ENCODE measurements at places on chromosomes 5 and 9.

DNA sequence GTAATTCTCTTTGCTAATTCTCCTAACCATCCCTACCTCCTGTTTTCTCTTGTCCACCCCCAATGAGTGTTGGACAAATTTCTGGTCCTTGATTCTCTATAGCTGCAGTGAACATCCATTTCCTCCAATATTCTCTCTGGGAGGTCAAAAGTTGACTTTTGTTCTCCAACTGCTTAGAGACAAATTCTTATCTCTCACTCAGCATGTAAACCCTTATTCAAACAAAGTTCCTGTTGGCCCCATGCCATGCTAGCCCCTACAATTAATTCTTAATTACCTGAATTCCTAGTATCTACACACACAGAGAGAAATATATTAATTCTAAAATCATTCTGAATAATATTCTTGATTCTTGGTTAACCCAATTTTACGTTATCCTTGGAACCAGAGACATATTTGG lies 472.9 kb upstream of the ACTBL2 start:
- DNase-seq, result no peak

GRCh38 chr9:27527702-27528075 lies 1.9 kb downstream of the MOB3B start:
- no peak for DNase-seq

DNA sequence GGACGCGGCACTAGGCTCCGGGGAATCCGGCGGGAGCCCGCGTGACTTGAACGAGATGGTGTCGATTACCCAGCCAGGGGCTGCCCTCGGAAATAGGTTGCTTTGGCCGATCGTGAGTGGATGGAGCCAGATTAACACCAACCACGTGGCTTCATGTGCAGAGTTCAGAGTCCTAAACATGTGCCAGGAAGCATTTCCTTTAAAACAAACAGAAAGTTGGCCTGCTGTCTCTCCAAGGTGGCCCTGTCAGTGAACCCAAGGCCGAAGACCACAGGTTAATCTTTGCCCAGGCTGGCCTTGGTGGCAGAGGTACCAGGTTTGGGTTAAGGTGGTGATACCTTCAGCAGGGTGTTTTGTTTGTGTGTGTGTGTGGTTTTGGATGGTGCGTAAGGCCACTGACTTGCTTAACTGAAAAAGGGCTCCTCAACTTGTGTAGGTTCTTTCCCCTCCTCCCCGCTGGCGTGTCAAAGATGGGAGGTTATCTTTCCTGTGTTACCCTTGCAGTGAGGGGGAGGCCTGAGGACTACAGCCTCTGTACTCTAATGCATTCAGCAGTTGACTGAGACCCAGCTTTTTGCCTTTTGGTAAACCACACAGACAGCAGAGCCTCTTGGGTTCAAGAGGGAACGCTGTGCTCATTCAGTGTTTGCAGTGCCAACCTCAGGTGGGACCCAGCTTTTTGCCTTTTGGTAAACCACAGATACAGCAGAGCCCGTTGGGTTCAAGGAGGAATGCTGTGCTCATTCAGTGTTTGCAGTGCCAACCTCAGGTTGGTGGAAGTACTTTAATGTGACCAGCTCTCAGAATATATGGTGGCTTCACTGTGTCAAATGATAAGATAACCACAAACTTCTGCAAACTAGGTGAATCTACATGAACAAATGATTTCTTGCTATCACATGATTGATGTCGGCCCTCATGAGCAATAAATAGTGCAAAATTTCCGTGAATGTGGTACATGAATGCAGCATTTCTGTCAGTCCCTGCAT lies 1.4 kb downstream of the IQGAP2 start:
- DNase-seq, result no peak

DNA sequence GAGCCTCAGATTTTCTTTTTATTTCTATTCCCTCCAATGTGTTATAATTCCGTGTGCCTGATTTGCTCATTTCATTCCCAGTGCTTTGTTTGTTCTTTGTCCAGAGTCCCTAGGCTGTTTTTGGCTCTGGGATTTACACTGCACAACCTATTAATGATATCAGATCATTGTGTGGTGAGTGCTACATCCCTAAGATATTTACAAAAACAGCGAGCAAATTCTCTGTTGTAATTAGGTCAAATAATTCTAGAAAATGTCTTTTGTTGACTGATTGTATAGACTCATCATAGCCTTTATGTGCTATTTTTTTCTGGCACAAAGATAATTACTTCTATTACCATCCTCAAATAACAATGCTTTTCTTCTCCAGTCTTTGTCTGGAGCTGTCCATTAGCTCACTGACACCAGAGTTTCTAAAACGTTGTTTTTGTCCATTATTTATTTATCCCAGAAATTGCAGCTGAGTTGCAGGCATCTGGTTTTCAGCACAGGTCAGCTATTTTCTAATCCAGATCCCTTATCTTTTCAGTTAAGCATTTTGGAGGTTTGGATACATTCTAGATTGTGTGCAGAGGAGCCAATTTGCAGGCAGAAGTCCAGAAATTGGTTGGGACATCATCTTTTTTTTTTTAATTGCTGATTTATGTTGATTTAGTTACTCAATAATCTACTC lies 379.9 kb upstream of the DMAC1 start:
- no peak for DNase-seq

DNA sequence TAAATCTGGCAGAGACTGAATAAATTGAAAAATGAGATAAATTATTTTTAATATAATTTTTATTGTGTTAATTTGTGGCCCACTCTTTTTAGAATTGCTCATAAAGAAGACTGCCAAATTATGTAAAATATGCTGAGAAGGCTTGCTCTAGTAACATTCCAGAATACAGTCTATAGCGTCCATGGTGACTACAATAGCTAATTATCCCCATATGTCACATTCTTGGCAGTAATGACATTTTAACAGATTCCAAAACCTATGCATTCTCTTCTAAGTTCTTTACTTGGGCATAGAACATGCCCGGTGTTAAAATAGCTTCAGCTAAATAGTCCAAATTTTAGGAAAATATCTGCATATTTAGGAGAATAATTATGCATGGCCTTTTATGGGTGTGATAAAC lies 697.0 kb upstream of the SEMA6A start:
- DNase-seq, result no peak

DNA sequence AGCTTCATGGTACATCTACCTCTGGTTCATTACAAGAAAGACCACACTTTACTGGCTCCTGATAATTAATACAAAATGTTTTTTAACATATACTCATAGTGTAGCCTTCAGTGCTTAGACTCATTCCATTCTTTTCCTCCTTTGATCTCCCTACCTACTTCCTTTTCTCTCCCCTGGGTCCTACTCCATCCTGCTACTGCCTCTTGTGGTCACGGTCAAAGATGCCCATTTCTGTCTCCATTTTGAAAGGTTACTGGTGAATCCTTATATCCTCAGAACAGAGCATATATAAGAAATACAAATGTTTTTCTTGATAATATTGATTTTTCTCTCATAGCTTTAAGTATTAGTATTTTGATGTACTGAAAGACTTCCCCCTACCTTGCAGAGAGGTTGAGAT lies 375.9 kb downstream of the ARRDC3 start:
- DNase-seq, result no peak

DNA sequence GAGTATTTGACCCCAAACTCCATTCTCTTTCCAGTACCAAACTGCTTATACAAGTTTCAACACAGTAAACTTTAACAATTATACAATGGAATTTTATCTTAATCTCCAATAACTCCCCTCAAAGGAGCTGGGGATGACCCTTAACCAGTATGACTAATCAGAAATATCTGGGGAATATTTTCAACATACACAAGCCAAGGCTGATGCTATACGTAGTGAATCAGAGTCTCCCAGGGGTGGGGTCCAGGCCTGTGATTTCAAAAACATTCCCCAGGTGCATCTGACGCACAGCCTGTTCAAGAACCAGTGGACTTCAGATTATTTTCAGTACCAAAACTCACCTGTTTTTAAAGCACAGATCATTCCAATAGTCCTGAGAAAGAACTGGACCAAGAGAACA lies 11.8 kb upstream of the SEMA5A start:
- no peak for DNase-seq

GRCh38 chr5:126449751-126450271 lies 26.6 kb downstream of the GRAMD2B start:
- DNase-seq, result no peak

GRCh38 chr9:122383992-122384461 lies 13.2 kb downstream of the PTGS1 start:
- DNase-seq, result no peak

DNA sequence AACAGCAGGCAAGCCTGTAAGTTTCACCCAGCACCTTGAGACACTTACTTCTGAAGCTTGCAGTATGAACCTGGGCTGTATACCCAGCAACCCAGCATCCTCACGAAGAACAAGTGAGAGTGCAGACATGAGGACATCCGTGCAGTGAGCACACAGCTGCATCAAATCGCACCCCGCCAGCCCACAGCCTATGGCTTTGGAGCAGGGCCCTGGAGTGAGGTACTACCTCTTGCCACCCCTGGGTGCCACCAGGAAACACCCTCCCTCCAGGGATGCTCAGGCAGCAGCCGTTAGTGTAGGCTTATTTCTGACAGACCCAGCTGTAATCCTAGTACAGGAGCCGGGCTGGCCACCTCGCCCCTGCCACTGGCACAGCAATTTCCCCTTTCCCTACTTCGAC lies 81.4 kb downstream of the ATPSCKMT start:
- DNase-seq, result no peak

DNA sequence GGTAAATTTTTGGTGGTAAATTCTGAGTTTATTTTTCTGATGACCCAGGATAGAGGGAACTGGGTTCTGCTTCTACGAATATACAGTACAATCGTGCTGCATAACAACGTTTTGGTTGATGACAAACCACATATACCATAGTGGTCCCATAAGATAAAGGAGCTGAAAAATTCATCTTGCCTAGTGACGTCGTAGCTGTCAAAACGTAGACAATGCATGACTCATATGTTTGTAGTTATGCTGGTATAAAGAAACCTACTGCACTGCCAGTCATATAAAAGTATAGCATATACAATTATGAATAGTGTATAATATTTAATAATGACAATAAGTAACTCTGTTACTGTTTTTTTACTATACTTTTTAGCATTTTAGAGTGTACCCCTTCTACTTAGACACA lies 244.0 kb downstream of the GAS1 start:
- DNase-seq, result no peak

- DNase-seq, result no peak
These were observed 7.3 kb downstream of the PCDH1 start for GRCh38 chr5:141870871-141871270.

- peak; percentile 69 for DNase-seq
These were observed 547 bp downstream of the NIPBL start for GRCh38 chr5:36876965-36877666.

- no peak for DNase-seq
These were observed 145.8 kb downstream of the BARX1 start for GRCh38 chr9:93809204-93809940.

DNA sequence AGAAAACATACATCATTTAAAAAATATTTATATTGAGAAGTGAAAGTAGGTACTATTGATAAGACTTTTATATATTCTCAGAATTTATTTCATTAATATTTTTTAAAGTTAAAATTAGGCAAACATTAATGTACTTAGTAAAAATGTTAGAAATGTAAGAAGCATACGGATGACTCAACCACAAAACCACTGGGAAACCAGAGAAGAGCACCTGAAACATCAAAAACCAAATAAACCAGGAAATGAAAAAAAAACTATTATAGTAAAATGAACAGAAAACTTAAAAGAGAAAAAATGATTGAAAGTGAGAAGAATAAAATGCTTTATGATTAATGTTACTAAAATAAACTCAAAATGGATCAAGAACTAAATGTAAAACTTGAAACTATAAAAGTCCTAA lies 233.2 kb upstream of the DAB2 start:
- DNase-seq, result no peak

DNA sequence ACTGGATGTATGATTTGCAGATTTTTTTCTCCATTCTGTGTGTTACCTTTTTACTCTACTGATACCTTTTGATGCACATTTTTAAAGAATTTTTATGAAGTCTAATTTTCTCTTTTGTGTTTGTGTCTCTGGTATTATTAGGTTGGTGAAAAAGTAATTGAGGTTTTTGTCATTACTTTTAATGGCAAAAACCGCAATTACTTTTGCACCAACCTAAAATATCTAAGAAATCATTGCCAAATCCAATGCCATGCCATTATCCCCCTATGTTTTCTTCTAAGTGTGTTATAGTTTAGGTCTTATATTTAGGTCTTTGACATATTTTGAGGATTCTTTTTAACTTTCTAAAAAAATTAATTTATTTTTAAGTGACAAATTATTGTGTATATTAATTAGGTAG lies 43.4 kb upstream of the STARD4 start:
- DNase-seq, result no peak

- peak; percentile 30 for DNase-seq
These were observed 77.8 kb upstream of the SHISAL2B start for GRCh38 chr5:64612344-64612961.

- DNase-seq, result no peak
These were observed 2.3 kb upstream of the HK3 start for GRCh38 chr5:176901260-176902101.

GRCh38 chr5:154793599-154794524 lies 38.7 kb downstream of the LARP1 start:
- DNase-seq, result no peak

DNA sequence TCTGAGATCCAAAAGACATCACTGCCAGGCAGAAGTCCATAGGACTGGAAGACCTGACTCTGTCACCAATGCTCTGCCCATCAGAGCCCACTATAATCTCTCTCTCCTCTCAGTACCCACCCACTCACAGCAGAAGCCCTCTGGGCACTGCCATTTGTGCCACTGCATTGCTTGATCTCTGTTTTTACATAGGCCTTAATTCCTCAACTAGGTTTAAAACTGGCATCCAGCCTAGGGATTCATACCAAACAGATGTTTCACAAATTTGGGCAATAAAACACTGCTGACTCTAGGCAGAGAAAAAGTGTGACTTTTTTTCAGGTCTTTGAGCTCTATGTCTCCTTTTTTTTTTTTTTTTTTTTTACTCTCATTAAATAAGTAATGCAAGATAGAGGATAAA lies 91.1 kb upstream of the RANBP3L start:
- DNase-seq, result no peak

DNA sequence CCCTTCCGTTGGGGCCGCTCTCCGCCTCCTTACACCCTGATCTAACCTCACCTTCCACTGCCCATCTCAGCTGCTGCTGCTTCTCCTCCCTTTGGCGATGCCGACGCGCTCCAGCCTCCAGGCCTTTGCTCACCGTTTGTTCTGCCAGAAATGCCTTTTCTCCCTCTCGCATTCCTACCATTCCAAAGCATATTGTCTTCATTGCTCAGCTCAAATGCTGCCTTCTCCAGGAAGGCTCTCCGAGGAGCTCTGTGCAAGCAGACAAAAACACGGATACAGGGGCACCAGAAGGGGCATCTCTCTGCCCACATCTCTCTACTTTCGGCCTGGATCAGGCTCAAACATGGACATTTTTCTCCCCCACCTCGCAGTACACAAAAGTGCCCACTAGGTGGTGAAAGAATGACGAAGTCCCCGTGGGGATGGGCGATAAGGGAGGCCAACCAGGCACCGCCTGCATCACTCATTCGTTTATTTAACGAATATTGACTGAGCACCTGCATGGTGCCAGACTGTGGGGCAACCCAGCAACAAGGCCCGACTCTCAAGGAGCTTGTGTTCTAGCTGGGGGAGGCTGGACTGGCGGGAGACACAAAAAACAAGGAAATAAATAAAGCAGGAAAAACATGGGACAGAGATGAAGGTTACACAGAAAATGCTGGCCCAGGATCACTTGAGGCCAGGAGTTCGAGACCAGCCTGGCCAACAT lies 7.3 kb upstream of the GRHPR start:
- DNase-seq, result no peak
